A549 treated with AZD2906 at 1 μM for 4 hours (cell line): ENCODE measurements at places on chromosomes 5 and 9. TPM values are rescaled to one million over a fixed set of nuclear protein-coding genes. Genes with fewer than 3 reads are reported as not detected.

Gene HABP4
- total RNA-seq: 14.9 to 16.1 TPM (median 15.8 TPM) in 5 replicates

Gene EQTN
- total RNA-seq: 0.16 to 0.20 TPM in 2 of 5 replicates, not detected in the others

Gene FOXD4
- total RNA-seq: 0.13 to 0.57 TPM (median 0.37 TPM) in 5 replicates

Gene TAF9
- 121 to 141 TPM (median 122 TPM) in 5 replicates for total RNA-seq

Gene FBLL1
- 0.07 to 0.14 TPM (median 0.11 TPM) in 4 of 5 replicates, not detected in the other for total RNA-seq

Gene SAXO1
- total RNA-seq: not detected in 5 replicates

Gene IL9
- total RNA-seq: not detected in 5 replicates
